ENCODE measurements at places on chromosomes 2 and 18. TPM values are rescaled to one million over a fixed set of nuclear protein-coding genes. Genes with fewer than 3 reads are reported as not detected.

GRCh38 chr18:57803103-57803969 lies at the start of gene ATP8B1:
Gene ATP8B1 (minus strand): TSS chr18:57803315. CDS start chr18:57731807, 71,508 bp downstream.
- H3K27ac ChIP-seq, result no peak within 1 kb of the TSS
- H3K36me3 ChIP-seq, result peaks cover 10% of the 10 kb centered on the region
- DNase-seq, result peak; percentile 72
- peaks cover 43% of the 10 kb centered on the region for H3K4me1 ChIP-seq
- H3K27me3 ChIP-seq, result peaks cover 17% of the 10 kb centered on the region

- no peak for DNase-seq
- no peak overlapping the region for H3K27ac ChIP-seq
- H3K4me3 ChIP-seq, result no peak overlapping the region
- H3K4me1 ChIP-seq, result no peaks in the 10 kb centered on the region
- H3K36me3 ChIP-seq, result no peaks in the 10 kb centered on the region
- no peaks in the 10 kb centered on the region for H3K27me3 ChIP-seq
Observed at GRCh38 chr2:76180676-76181075, 470.0 kb upstream of the GCFC2 start.

DNA sequence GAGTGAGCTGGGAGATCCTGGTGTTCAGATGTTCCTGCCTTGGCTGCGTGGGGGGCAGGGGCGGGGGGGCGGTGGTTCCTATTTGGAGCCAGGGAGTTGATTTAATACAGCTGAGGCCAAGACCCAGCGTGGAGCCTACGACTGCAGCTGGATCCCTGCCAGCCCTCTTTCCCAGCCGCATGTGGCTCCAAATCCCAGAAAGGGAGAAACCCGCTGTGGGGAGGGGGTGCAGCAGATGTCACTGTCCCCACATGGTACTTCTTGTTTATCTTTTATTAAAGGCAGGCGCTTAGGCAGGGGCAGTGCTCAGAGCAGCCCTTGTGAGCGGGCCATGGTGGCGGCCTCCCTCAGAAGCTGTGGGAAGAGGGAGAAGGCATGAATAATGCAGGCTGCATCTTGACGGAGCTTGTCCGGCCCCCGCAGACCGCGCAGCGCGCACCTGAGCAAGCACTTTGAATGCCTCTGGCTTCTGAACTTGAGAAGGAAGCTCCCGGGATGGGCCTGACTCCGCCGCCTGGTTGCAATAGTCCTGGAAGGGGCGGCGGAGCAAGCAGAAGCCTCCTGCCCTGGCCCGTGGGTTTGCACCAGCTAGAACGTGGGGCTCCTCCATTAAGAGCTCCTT lies 112.1 kb downstream of the GLI2 start:
- H3K4me1 ChIP-seq, result no peaks in the 10 kb centered on the region
- no peak for DNase-seq
- H3K27ac ChIP-seq, result no peak overlapping the region

GDF7 gene
- total RNA-seq, result 11.2 TPM

SLC14A1 gene
- 0.36 TPM for total RNA-seq

- DNase-seq, result no peak
- H3K4me3 ChIP-seq, result no peak overlapping the region
- no peak overlapping the region for H3K27ac ChIP-seq
- no peaks in the 10 kb centered on the region for H3K4me1 ChIP-seq
- H3K27me3 ChIP-seq, result peaks cover 3% of the 10 kb centered on the region
Observed at GRCh38 chr2:150133623-150134022, 353.8 kb downstream of the RND3 start.

CCDC121 gene
- total RNA-seq, result 4.7 TPM

DNA sequence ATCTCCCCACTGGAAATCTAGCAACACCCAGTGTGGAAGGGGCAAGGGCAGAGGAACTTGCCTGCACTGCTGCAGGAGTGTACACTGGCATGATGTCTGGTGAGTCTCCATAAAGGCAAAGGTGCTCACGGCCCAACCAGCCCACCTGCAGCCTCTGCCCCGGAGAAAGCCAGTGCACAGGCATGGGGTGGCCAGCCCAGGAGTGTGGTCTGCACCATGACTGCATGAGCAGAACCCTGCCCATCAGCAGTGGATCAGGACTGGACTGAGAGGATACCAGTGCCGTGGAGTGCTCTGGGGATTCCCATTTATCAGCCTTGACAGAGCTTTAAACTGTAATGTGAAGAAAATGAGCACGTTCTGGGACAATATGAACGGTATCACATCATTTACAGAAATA lies 342.6 kb upstream of the HS6ST1 start:
- no peaks in the 10 kb centered on the region for H3K4me1 ChIP-seq
- H3K36me3 ChIP-seq, result peaks cover 6% of the 10 kb centered on the region
- no peak overlapping the region for H3K27ac ChIP-seq
- H3K27me3 ChIP-seq, result peaks cover 5% of the 10 kb centered on the region
- H3K4me3 ChIP-seq, result no peak overlapping the region
- no peak for DNase-seq

SPC25 gene
- total RNA-seq, result 6.2 TPM

DNA sequence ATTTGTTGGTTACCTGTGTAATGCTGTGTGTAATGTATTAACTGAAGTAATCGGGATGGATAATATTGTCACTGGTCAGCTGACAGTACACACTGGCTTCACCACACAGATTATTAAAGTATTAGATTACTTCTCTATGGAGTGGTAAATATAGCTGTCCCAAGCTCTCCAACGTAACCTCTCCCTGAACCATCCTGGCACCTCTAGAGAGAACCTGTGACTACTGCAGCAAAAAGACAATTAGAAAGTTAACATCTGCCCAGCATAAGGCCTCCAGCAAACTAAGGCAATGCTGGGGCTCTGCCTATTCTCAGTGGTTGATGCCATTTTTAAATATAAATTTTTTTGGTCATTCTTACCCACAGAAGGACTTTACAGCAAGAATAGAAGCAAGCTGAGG lies 351.3 kb downstream of the GPD2 start:
- H3K36me3 ChIP-seq, result no peaks in the 10 kb centered on the region
- no peak overlapping the region for H3K27ac ChIP-seq

DNA sequence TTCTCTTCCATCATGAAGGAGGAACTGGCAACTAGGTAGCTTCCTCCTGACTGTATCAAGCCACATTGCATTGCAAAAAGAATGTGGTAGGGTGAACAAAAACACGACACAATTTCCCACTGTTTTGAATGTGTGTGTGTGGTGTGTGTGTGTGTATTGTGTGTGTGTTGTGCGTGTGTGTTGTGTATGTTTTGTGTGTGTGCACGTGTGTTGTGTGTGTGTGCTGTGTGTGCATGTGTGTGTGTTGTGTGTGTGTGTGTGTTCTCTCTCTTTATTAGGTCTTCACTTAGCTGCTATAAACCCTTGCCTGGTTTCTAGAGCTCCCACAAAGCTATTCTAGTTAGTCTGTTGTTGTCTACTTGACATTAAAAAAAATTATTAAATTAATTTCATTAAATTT lies 550.0 kb upstream of the GYPC start:
- DNase-seq, result no peak
- H3K27ac ChIP-seq, result no peak overlapping the region
- H3K27me3 ChIP-seq, result no peaks in the 10 kb centered on the region

DNA sequence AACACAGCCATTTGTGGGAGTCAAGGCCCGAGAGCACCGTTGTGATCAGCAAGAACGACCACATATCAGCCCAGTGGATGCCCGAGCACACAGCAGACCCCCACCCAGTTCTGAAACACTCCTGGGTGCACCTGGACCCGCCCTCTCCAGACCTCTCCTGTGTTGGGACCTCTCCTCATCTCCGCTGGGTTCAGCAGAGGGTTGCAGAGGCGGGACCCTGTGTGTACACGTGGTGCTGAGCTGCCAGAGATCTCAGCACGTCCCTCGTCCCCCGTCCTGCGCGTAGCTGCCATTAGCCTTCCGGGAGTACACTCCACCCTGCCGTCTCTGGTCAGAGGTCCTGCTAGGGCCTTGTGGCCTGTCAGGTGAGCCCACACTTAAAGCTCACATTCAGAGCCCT lies 51.7 kb downstream of the ADI1 start:
- peaks cover 4% of the 10 kb centered on the region for H3K4me1 ChIP-seq
- DNase-seq, result no peak
- no peak overlapping the region for H3K4me3 ChIP-seq
- H3K36me3 ChIP-seq, result peaks cover 38% of the 10 kb centered on the region
- H3K27me3 ChIP-seq, result peaks cover 17% of the 10 kb centered on the region

GRCh38 chr2:240624011-240624949 lies 1.0 kb upstream of the GPR35 start:
- H3K27me3 ChIP-seq, result peaks cover 7% of the 10 kb centered on the region
- H3K27ac ChIP-seq, result no peak overlapping the region
- H3K36me3 ChIP-seq, result peaks cover 3% of the 10 kb centered on the region
- no peak overlapping the region for H3K4me3 ChIP-seq

Measured in endothelial cell (in vitro differentiated cells).